ENCODE measurements at places on chromosomes 1 and 21. TPM values are rescaled to one million over a fixed set of nuclear protein-coding genes. Genes with fewer than 3 reads are reported as not detected.

Gene CACHD1
- 8.4 TPM for total RNA-seq

Gene TTC22
- total RNA-seq: 7.3 TPM

Gene CDKN2C
- 33.7 TPM for total RNA-seq

Gene HSF2BP
- total RNA-seq: 2.4 TPM

Gene LCE2A
- not detected for total RNA-seq

Gene EPHA8
- total RNA-seq: 0.37 TPM

Gene LORICRIN
- not detected for total RNA-seq

Gene TNFSF4
- total RNA-seq: 5.4 TPM

Gene AMPD1
- not detected for total RNA-seq

Gene HSD11B1
- total RNA-seq: 12.6 TPM

Gene FMO4
- 0.54 TPM for total RNA-seq

Gene CACNA1S
- not detected for total RNA-seq

Gene ZBED6
- 11.6 TPM for total RNA-seq

Gene SPRR2B
- not detected for total RNA-seq

Gene NFIA
- 205 TPM for total RNA-seq

Measured in gastroesophageal sphincter (tissue), 4 donors.